ENCODE measurements at places on chromosomes 5 and 9. TPM values are rescaled to one million over a fixed set of nuclear protein-coding genes. Genes with fewer than 3 reads are reported as not detected.

ANAPC2 gene
- 23.5 TPM for total RNA-seq

IFNB1 gene
- total RNA-seq, result not detected

SAXO1 gene
- total RNA-seq, result under 0.01 TPM

SUSD1 gene
- total RNA-seq, result 17.0 TPM

FAM153A gene
- total RNA-seq, result 0.24 TPM

ZNF474 gene
- total RNA-seq, result 0.32 TPM

SYK gene
- total RNA-seq, result not detected

INSL6 gene
- total RNA-seq, result not detected

C5orf58 gene
- total RNA-seq, result not detected

NRG2 gene
- total RNA-seq, result 4.5 TPM

TAF11L6 gene
- not detected for total RNA-seq

NOXA1 gene
- 0.49 TPM for total RNA-seq

CCNO gene
- not detected for total RNA-seq

TBC1D13 gene
- total RNA-seq, result 21.3 TPM

LCN12 gene
- not detected for total RNA-seq

DTWD2 gene
- 9.0 TPM for total RNA-seq

ARL14EPL gene
- 0.32 TPM for total RNA-seq

ZNF366 gene
- under 0.01 TPM for total RNA-seq

TAF1L gene
- not detected for total RNA-seq

All from hair follicle dermal papilla cell (primary cell).